Activated CD4-positive, CD25-positive, alpha-beta regulatory T cell (primary cell): ENCODE measurements at places on chromosomes 2 and 18.

GRCh38 chr2:175003875-175004729 lies 1.1 kb downstream of the CHN1 start:
- no peak for DNase-seq

DNA sequence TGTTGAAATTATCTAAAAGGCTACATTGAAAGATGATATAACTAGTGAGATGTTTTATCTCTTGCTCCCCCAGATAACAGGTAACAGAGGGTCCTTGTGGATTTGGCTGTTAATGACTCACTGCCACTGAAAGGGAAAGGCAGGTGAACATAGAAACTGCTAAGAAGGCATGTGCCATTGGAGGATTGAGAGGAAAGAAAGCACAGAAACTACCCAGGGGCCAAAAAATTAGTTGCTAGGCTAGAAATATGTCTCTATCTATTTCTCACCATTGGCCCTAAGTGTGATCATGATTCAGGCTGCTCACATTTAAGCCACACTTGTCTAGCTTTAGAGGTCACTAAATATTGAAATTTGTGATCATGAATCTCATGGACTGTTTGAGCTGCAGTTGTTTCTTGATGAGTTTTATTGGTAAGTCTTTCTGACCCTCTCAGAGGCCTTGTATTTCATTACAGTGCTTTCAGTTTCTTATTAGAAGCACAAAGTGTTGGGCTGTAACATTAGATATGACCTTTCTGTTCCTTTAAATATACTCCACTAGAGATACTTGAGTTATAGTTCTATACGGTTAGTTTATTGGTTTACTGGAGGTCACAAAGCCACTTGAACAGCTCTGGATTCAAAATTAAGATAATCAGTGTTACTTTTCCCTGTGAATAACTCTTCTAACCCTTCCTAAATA lies 26.2 kb downstream of the NAB1 start:
- DNase-seq: no peak

GRCh38 chr2:219851169-219851568 lies 223.7 kb downstream of the SLC4A3 start:
- DNase-seq: no peak

DNA sequence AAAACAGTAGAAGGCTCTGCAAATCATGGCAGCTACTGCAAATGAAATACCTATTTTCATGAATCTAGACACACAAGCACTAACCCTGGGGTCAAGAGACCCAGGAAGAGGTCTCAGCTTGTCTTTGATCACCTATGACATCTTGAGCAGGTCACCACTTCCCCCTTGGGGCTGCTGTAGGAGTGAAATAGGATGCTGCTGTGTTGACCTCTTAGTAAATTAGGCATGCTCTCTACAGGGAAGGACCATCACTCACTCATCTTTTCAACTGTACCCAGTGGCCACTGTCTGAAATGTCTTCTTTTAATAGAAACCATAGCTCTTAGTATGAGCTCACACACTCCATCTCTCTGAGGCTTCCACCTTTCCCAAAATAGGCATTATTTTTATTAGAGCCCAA lies 83.8 kb downstream of the NCK2 start:
- no peak for DNase-seq

GRCh38 chr2:240200230-240201051 lies 60.0 kb upstream of the OTOS start:
- DNase-seq: no peak

- no peak for DNase-seq
These were observed 116.2 kb downstream of the EML6 start for GRCh38 chr2:54839461-54840255.

DNA sequence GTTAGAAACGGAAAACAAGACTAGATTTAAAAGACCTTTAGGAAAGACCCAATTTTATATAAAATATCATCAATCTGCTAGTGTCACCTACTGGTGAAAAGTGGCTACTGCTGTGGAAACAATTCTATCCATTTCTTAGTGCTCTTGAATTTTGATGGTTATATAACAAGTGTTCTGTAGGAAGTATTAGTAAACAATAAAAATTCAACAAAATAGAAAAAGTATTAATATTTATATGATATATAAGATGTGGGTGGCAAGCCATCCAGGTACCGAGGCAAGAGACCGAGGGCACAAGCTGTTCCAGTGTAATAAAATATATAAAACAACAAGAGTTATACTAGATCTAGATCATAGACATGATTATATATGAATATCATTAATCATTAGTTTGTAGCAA lies 6.2 kb upstream of the TMEM87B start:
- no peak for DNase-seq

GRCh38 chr2:1339388-1340140 lies 73.7 kb upstream of the TPO start:
- no peak for DNase-seq

DNA sequence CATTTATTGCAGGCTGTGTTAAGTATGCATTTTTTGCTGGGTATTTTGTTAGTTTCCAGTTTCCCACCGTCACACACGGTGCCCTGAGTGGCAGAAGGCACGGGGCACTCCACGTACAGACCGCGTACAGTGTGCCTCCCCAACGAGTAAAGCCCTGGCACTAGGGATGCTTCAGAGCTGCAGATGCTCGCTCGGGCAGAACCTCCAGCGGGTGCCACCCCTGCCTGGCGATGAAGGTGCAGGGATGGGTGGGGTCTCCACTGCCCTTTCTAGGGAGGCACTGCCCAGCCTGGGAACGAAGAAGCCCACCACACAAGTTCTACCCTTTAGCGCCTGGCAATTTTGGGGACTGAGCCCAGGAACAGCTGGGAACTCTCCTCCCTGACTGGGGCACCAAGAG lies 4.1 kb downstream of the GREB1 start:
- DNase-seq: no peak

DNA sequence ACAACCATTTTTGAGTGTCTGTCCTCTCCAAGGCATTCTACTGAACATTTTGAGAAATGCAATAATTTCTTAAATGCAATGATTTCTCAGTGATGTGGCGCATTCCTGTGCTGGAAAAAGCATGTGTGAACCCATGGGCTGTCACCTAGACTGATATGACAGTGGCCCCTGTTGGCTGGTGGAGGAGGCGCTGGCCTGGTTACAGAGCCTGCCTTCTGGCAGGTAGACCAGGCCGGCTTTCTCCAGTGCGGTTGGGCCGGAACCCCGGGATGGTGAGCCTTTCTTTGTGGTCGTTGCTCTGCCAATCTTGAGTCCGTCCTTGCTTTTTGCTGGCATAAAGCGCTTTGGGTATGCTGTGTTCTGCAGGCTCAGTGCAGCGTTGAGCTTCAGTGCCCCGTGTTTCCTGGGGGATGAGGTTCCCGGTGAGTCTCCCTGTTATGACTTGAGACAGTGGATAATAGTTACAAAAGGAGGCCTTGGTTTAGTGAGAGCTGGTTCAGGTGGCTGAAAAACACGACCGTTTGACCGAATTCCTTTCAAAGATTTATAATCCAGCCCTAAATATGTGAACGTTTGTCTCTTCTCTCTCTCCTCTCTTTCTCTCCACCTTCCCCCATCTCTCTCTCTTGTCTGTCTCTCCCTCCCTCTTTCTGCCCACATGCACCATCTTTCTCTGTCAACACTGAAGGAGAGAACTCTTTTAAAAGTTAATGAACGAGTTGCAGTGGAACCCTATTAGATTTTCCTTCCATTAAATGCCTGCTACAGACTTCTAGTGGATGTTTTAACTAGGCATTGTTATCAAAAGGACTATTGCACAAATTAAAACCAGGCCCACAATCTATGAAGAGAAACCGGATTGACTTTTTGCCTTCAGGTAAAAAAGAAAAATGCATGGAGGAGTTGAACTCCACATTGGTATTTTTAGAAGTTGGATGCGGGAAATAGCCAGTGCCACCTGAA lies 34.0 kb downstream of the TSHZ1 start:
- DNase-seq: no peak
